ENCODE measurements at places on chromosomes 4 and X. TPM values are rescaled to one million over a fixed set of nuclear protein-coding genes. Genes with fewer than 3 reads are reported as not detected.

- H3K4me3 ChIP-seq, result no peak overlapping the region
- no peak overlapping the region for H3K27ac ChIP-seq
- no peaks in the 10 kb centered on the region for H3K36me3 ChIP-seq
Observed at GRCh38 chr4:94871644-94872305, 114.0 kb downstream of the BMPR1B start.

- no peak overlapping the region for H3K27ac ChIP-seq
- H3K36me3 ChIP-seq, result no peaks in the 10 kb centered on the region
- no peak for DNase-seq
- no peak overlapping the region for H3K4me3 ChIP-seq
- H3K27me3 ChIP-seq, result no peaks in the 10 kb centered on the region
Observed at GRCh38 chr4:134422776-134423175, 221.2 kb upstream of the PABPC4L start.

- peaks cover 22% of the 10 kb centered on the region for H3K4me1 ChIP-seq
- peak overlapping the region; percentile 89 for H3K27ac ChIP-seq
- H3K27me3 ChIP-seq, result no peaks in the 10 kb centered on the region
Observed at GRCh38 chrX:71366674-71367256, 608 bp downstream of the TAF1 start.

GRCh38 chr4:78288327-78288726 lies 231.2 kb downstream of the FRAS1 start:
- no peaks in the 10 kb centered on the region for H3K27me3 ChIP-seq
- no peak overlapping the region for H3K4me3 ChIP-seq
- no peaks in the 10 kb centered on the region for H3K36me3 ChIP-seq
- peaks cover 2% of the 10 kb centered on the region for H3K4me1 ChIP-seq

- DNase-seq, result peak; percentile 54
- no peaks in the 10 kb centered on the region for H3K4me1 ChIP-seq
- H3K27ac ChIP-seq, result no peak overlapping the region
- no peaks in the 10 kb centered on the region for H3K36me3 ChIP-seq
Observed at GRCh38 chrX:153882086-153882498, 3.9 kb downstream of the L1CAM start.

- no peak for DNase-seq
- no peak overlapping the region for H3K27ac ChIP-seq
- H3K4me3 ChIP-seq, result no peak overlapping the region
Observed at GRCh38 chr4:7199771-7200441, 7.6 kb downstream of the SORCS2 start.

DNA sequence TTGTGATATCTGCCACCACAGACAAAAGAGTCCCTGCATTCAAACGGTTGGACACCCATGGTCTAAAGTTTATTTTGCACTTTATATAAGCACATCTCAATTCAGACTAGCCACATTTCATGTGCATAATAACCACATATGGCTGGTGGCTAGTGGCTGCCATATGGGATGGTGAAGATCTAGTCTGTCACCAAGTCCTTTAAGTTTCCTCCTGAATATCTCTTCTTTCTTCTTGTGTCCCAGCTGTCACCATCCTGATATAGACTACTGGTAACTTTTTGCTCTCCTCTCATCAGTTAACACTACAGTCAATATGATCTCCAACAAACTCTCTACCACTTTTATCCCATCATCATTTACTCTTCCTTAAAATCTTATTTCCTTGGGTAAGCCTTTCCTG lies 9.3 kb downstream of the HSPA4L start:
- H3K27ac ChIP-seq, result no peak overlapping the region
- DNase-seq, result no peak
- H3K4me1 ChIP-seq, result peaks cover 3% of the 10 kb centered on the region

DNA sequence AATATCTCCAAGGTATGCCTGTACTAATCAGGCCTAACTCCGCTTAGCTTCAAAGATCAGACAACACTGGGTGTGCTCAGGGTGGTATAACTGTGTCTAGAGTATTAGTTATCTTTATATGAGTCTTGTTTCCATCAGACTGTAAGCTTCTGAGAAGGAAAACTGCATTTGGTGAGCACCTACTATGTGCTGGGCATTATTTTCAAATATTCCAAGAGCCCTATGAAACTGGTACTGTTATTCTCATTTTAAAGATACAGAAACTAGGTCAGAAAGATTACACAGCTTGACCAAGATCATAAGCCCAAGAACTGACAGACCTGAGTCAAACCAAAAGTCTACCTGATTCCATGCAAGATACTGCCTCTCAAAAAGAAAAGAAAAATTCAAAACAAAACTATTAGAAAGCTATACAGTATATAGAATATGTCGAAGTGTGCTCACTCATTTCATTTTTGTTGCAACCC lies 44.4 kb downstream of the LRBA start:
- H3K27ac ChIP-seq, result no peak overlapping the region
- peaks cover 32% of the 10 kb centered on the region for H3K4me1 ChIP-seq
- H3K36me3 ChIP-seq, result no peaks in the 10 kb centered on the region
- H3K27me3 ChIP-seq, result no peaks in the 10 kb centered on the region

GRCh38 chrX:136666088-136666487 lies 18.1 kb downstream of the CD40LG start:
- H3K27ac ChIP-seq, result no peak overlapping the region
- peaks cover 51% of the 10 kb centered on the region for H3K36me3 ChIP-seq
- H3K4me3 ChIP-seq, result no peak overlapping the region

DNA sequence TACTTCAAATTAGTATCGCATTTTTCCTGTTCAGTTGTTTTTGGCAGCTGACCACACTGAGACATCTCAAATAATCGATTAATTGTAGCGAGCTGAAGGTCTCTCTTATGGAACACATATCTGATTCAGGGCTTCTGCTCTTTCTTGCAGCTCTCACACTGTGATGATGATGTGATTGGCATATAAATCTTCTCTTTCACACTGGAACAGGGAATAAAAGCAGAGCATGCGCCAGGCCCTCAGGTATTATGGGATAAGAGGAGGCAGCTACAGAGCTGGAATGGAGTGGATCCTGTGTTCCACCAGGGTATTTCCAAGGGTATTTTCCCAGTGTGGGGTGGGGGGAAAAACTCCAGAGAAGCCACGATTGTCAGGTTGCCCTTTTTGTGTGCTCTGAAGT lies 265.4 kb upstream of the CASK start:
- no peaks in the 10 kb centered on the region for H3K27me3 ChIP-seq
- no peak overlapping the region for H3K27ac ChIP-seq
- no peaks in the 10 kb centered on the region for H3K36me3 ChIP-seq
- DNase-seq, result no peak

DNA sequence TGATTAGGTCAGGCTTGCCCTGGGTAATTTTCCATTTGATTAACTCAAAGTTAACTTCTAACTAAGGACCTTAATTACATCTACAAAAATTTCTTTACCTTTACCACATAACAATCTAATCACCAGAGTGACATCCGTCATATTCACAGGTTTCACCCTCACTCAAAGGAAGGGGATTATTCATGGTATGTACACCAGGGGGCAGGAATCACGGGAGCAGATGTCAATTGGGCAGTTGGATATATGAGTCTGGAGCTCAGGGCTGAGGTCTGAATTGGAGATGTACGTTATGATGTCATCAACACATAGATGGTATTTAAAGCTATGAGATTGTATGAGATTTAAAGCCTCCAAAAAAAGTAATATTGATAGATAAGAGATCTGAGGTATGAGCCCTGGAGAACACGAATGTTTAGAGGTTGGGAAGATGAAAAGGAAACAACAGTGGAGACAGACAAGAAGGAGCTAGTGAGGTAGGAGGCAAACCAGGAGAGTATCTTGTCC lies 52.9 kb downstream of the PGRMC1 start:
- no peak overlapping the region for H3K4me3 ChIP-seq
- H3K4me1 ChIP-seq, result no peaks in the 10 kb centered on the region
- no peak overlapping the region for H3K27ac ChIP-seq
- H3K27me3 ChIP-seq, result no peaks in the 10 kb centered on the region
- DNase-seq, result no peak

- H3K4me1 ChIP-seq, result no peaks in the 10 kb centered on the region
- H3K4me3 ChIP-seq, result no peak overlapping the region
- no peaks in the 10 kb centered on the region for H3K27me3 ChIP-seq
- no peak overlapping the region for H3K27ac ChIP-seq
- no peaks in the 10 kb centered on the region for H3K36me3 ChIP-seq
Observed at GRCh38 chr4:73727685-73728084, 12.7 kb upstream of the CXCL8 start.

DNA sequence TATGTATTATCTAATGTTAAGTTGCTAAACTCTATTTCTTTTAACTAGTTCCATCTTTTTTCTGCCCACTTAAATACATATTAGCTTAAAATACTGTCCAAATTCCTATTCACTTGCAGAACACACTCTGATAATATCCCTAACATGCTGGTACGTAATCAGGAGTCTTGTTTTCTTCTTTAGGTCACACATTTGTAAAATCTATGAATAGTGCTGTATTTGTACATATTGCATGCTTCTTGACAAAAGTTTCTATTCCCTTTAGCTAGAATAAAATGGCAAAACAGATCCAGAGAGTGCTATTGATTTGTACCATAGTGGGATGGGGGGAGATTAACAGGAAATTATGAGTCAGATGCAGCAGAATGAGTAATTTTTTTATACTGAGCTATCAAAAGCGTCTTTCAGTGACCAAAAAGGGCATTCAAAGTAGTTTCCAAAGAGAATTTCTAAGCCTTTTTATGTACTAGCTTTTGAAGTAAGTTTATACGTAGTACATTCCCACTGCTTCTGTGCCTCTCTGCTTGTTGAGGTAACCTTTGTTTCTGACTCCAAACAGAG lies 126.5 kb downstream of the PTPN13 start:
- H3K36me3 ChIP-seq, result peaks cover 12% of the 10 kb centered on the region
- no peak for DNase-seq
- no peaks in the 10 kb centered on the region for H3K27me3 ChIP-seq
- H3K4me1 ChIP-seq, result no peaks in the 10 kb centered on the region

GRCh38 chrX:136041254-136041812 lies 56.1 kb downstream of the SLC9A6 start:
- no peaks in the 10 kb centered on the region for H3K4me1 ChIP-seq
- no peak overlapping the region for H3K27ac ChIP-seq
- no peak for DNase-seq
- no peaks in the 10 kb centered on the region for H3K36me3 ChIP-seq
- H3K4me3 ChIP-seq, result no peak overlapping the region
- H3K27me3 ChIP-seq, result no peaks in the 10 kb centered on the region

DNA sequence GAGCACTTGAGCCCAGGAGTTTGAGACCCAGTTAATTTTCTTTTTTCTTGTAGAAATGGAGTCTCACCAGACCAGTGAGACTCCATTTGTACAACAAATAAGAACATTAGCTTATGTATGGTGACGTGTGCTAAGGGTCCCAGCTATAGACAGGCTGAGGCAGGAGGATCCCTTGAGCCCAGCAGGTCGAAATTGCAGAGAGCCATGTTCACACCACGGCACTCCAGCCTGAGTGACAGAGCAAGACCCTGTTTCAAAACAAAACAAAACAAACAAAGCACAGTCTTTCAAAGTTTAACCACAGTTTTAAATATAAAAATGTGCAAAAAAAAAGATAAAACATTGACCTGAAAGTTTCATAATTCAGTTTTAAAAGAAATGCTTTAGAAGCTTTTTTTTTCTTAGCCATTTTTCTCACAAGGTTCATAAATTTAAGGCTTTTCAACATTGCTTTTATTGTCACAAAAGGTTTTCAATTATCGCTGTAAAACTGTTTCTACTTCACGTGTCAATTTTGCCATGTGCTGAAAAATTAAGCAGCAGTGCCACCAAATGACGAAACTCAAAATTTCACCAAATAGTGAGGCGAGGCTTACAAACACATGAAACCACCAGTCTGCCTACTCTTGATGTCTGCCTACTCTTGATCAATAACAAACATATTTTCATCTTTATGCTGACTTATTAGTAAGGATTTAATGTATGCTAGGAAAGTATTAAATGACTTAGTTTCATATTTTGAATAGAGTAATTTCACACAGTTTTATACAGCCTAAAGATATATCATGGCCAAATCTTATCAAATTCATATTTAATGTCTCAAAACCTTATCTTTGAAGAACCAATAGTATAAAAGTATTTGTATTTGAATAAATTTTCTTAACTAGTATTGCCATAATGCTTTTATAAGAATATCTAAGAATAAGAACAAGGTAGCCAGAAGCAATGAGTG lies 126.3 kb downstream of the NEK1 start:
- no peaks in the 10 kb centered on the region for H3K4me1 ChIP-seq
- peak; percentile 84 for DNase-seq
- no peaks in the 10 kb centered on the region for H3K27me3 ChIP-seq
- H3K27ac ChIP-seq, result no peak overlapping the region

- peaks cover 100% of the 10 kb centered on the region for H3K36me3 ChIP-seq
- no peak overlapping the region for H3K27ac ChIP-seq
- no peak overlapping the region for H3K4me3 ChIP-seq
- peaks cover 16% of the 10 kb centered on the region for H3K4me1 ChIP-seq
Observed at GRCh38 chr4:10079912-10080588, 36.5 kb downstream of the WDR1 start.

DNA sequence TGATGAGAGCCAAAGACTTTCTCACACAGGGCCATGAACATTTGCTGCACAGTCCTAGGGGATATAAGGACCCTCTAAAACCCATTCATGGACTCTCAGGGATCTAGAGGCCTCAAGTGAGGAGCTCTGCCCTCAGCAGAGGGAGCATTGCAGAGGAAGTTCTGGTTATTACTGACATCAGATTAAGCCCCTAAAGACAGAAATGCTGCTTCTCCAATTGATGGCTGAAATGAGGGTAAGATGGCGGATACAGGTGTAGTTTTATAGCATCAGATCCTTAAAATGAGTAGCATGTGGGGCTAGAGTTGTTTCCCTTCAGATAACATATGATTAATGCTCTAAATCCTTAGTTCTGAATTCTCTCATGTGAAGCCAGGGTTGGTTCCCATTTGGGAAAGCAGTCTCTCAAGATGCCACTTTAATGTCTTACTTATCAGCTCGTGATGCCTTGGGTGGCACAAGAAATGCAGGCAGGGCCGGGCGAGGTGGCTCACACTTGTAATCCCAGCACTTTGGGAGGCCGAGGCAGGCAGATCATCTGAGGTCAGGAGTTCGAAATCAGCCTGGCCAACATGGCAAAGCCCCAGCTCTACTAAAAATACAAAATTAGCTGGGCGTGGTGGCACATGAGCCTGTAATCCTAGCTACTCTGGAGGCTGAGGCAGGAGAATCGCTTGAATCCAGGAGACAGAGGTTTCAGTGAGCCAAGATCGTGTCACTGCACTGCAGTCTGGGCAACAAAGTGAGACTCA lies 7.9 kb downstream of the RHOH start:
- H3K27me3 ChIP-seq, result no peaks in the 10 kb centered on the region
- DNase-seq, result no peak
- H3K4me1 ChIP-seq, result no peaks in the 10 kb centered on the region
- no peak overlapping the region for H3K4me3 ChIP-seq
- peak overlapping the region; percentile 83 for H3K27ac ChIP-seq

GRCh38 chr4:151098979-151099228 lies 524 bp upstream of the RPS3A start:
- H3K4me3 ChIP-seq, result peak overlapping the region; percentile 78
- DNase-seq, result no peak
- peaks cover 27% of the 10 kb centered on the region for H3K4me1 ChIP-seq

PCDH19 gene
- total RNA-seq, result under 0.01 TPM

GABRA4 gene
- total RNA-seq, result not detected

GPR82 gene
- 0.37 TPM for total RNA-seq

RNF113A gene
- total RNA-seq, result 9.5 TPM

DCLK2 gene
- total RNA-seq, result 3.6 TPM

Data from stomach (tissue), 19 donors.